ENCODE measurements at places on chromosomes 7 and 10. TPM values are rescaled to one million over a fixed set of nuclear protein-coding genes. Genes with fewer than 3 reads are reported as not detected.

Gene LFNG
- total RNA-seq: 95.8 TPM

Gene UBE3C
- 65.3 TPM for total RNA-seq

Gene PAX4
- total RNA-seq: not detected

Gene PAX2
- total RNA-seq: not detected

Gene SNX10
- 32.3 TPM for total RNA-seq

Gene ZC3HAV1L
- 1.6 TPM for total RNA-seq

Gene MYO1G
- total RNA-seq: 154 TPM

- peaks cover 47% of the 10 kb centered on the region for H3K4me1 ChIP-seq
- no peaks in the 10 kb centered on the region for H3K27me3 ChIP-seq
- H3K36me3 ChIP-seq: no peaks in the 10 kb centered on the region
- no peak for DNase-seq
- H3K4me3 ChIP-seq: no peak overlapping the region
- no peak overlapping the region for H3K27ac ChIP-seq
These were observed 56.8 kb downstream of the AUTS2 start for GRCh38 chr7:69654849-69655707.

DNA sequence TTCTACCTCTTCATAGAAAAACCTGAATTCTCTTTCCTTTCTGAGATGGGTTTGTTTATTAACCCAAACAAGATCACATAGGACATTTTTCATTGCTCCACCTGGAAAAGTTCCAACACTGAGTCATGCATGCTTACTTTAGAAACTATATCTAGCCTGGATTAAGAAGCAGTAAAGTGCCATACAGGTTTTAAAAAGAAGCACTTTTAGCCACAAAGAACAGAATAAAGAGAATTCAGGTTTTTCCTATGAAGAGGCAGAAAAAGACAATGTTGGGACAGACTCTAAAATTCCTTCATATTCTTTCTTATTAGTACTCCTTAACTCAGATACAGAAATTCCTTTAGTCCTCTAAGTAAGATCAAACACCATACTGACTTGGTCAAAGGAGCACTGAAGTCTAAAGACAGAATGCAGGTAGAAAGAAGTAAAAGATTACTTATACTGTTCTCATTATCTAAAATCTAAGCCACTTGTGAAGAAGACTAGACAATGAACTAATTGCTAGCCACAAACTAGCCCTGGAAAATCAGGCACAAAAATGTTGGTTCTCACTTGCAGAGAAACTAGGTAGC, 241.3 kb downstream of the ANK3 start:
- DNase-seq: no peak
- no peaks in the 10 kb centered on the region for H3K4me1 ChIP-seq
- no peaks in the 10 kb centered on the region for H3K27me3 ChIP-seq
- H3K27ac ChIP-seq: no peak overlapping the region
- H3K36me3 ChIP-seq: peaks cover 4% of the 10 kb centered on the region

GRCh38 chr10:21813946-21814345, 189.6 kb downstream of the DNAJC1 start:
- H3K4me3 ChIP-seq: no peak overlapping the region
- H3K36me3 ChIP-seq: no peaks in the 10 kb centered on the region
- no peak for DNase-seq
- H3K27me3 ChIP-seq: no peaks in the 10 kb centered on the region

GRCh38 chr10:35448687-35449662, 112.7 kb downstream of the CCNY start:
- H3K36me3 ChIP-seq: peaks cover 18% of the 10 kb centered on the region
- peaks cover 79% of the 10 kb centered on the region for H3K4me1 ChIP-seq
- no peak overlapping the region for H3K4me3 ChIP-seq
- DNase-seq: no peak
- no peaks in the 10 kb centered on the region for H3K27me3 ChIP-seq
- H3K27ac ChIP-seq: peak overlapping the region; percentile 51

All from activated B cell treated with CpG ODN at 0.5 μM for 24 hours (primary cell).